ENCODE measurements at places on chromosomes 6 and 20.

DNA sequence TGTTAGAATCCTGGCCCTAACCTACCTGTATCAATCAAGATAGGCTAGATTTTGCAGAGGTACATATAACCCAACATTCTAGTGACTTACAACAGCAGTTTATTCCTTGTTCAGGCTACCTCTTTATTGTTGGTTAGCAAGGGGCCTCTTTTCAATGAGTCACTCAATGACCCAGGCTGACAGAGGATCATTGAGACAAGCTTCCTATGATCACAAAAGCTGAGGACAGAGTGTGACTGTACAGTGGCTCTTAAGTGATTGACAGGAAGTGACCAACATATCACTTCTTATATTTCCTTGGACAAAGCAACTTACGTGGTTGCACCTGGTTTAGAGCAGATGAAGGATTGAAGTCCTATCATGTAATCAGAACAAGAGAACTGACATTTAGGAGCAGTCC is 740.9 kb downstream of the FRK start:
- no peak for DNase-seq

- DNase-seq: no peak
These were observed 140.2 kb upstream of the MMS22L start for GRCh38 chr6:97423190-97423589.

- DNase-seq: no peak
These were observed 45.3 kb downstream of the JARID2 start for GRCh38 chr6:15290962-15291704.

- no peak for DNase-seq
These were observed 64.9 kb upstream of the HMGCLL1 start for GRCh38 chr6:55643861-55644260.

- DNase-seq: no peak
These were observed 50.7 kb upstream of the SIRPA start for GRCh38 chr20:1844325-1845162.

GRCh38 chr20:46306743-46307138 is 1.6 kb downstream of the CDH22 start:
- DNase-seq: no peak

DNA sequence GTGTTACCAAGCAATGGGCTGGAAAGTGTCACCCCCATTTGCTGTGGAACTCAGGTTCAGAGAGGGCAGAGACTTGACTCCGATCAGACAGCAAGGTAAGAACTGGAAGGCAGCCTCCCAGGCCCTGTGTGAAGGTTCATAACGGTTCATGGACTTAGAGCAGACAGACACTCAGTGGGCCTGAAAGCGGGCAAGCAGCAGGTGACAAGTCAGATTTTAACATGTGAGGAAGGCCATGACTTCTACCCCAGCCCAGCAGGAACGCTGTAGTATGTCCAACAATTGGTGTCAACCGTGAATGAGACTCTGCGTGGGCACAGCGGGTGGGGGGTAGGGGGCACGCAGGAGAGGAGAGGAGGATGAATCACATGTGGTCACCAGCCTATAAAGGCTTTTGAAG is 217.6 kb upstream of the SNX9 start:
- DNase-seq: no peak

- DNase-seq: no peak
These were observed 427.1 kb upstream of the NOX3 start for GRCh38 chr6:155882527-155883333.

- DNase-seq: no peak
These were observed 183.9 kb downstream of the DLL1 start for GRCh38 chr6:170106906-170107525.

DNA sequence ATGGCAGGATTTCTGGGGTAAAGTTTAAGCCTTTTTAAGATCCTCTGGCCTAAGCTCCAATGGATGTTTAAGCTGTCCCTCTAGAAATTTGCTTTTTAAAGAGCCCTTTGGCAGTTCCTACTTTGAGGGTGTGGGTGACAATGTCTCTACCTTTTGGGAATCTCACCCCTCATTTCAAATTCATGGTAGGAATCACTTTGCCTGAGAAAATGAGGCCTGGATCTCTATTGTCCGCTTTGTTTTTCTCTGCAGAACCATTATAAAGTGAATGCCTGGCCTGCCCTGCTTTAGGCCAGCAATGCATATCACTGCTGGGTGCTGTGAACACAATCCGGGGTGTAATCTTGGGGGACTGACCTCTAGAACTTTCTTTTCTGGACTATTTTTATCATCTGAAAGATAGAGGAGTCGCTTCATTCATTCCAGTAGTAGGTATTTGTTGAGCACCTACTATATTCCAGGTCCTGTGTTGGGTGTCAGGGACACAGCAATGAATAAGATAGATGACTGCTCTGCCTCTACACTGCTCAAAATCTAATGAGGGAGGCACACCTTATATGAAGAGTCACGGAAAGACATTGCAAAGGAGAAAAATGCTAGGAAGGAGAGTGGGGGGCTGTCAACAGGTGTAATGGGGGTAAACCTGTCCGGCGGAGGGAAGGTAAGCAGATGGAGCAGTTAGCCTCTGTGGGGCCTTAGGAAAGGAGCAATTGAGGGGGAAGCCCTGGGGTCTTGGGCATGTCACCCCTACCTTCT is 8.6 kb upstream of the COMMD7 start:
- no peak for DNase-seq

DNA sequence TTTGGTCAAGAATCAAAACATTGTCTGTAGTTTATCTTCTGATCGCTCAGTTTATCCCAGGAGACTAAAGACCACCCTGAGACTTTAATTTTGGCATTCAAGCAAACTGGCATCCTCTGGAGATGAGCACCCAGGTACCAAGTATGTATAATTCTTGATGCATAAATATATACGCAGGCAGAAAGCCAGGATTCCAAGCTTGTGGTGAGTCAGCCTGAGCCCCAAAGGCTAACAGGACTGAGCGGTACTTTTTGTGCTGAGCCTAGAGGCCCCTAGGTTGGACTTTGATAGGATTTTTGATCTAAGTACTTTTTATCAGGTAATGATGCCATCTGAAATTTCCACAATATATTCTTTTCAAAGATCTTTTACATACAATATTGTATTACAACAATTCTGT is 301.3 kb downstream of the TFAP2B start:
- DNase-seq: no peak

GRCh38 chr20:51319522-51319921 is 223.0 kb downstream of the NFATC2 start:
- DNase-seq: no peak

DNA sequence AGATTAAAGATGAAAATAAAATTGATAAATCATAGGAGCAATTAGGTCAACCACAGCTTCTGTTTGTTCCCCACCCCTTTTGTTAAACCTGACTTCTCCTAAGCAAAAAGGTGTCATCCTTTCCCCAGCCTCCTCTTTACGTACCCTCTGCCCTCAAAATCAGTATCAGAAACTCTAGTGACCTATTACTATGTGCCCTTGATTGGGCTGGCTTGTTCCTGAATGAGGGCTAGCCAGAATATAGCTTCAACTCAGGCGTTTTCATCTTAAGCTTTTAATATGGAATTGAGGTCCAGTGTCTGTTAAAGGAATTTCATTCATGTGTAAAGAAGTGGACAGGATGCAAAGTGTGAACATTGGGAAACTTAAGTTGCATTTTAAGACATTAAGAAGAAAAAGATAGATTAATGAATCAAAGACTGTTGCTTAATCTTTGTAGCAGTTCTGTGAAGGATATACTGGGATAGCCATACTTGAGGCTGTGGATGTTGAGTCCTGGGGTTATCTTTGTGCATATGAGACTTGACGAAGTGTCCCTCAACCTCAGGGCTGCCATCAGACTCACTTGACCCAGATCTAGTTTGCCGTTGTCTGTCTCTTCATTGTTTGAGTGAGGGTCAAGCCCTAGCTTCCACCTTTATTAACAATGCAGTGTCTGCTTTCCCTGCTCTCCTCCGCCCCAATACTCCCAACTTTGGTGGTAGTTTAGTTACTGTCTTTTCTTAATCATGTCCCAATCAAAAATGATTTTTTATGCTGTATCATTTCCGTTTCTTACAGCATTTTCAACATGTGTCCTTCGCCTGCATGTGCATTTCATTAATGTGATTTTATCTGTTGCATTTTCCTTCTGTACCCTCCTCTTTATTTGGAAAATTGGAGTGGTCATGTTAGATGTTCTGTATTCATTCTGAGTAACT is 1.9 kb downstream of the TBPL1 start:
- no peak for DNase-seq

- DNase-seq: no peak
These were observed 499.1 kb downstream of the CD83 start for GRCh38 chr6:14616656-14617055.

DNA sequence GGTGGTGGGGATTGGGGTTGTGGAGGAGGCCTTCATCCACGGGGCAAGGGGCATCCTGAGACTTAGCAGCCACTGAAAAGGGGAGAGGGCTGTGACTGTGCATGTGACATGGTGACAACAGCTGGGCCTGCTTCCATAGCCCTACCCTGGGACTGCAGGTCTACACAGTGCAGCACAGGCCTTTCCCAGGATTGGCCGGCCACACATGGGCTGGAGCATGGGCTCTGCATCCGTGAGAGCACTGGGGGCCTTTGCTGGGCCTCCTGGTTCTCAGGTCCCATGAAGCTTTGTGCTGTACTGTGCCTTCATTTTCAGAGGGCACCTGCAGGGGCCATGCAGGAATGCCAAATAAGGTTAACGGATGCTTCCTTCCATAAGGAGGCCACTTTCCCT is 56.0 kb downstream of the ZDHHC14 start:
- no peak for DNase-seq

GRCh38 chr6:20377623-20378265 is 23.9 kb upstream of the E2F3 start:
- DNase-seq: no peak

GRCh38 chr6:47034926-47035325 is 7.2 kb downstream of the ADGRF1 start:
- no peak for DNase-seq

DNA sequence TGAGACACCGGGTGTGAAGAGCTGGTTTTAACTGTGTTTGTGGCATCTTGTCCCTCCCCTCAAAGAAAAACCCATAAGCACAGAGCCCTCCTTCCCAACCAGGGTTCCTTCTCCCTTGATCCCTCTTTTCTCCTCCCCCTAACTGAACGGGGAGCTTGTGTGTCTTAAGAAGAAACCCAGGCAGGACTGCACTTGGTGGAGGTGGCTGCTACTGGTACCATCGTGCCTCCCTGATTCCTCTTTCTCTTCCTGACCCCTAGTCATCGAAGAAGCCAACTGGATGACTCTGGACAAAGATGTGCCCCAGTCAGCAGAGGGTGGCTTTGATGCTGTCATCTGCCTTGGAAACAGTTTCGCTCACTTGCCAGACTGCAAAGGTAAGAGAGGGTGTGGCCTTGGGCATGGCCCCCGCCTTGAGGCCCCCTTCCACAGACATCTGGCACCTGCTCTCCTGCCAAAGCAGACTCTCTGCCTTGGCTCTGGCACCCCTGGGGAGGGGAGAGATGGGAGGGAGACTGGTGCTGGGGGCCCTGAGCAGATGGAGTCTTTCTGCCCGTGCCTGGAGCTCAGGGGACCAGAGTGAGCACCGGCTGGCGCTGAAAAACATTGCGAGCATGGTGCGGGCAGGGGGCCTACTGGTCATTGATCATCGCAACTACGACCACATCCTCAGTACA is 2.1 kb downstream of the GNMT start:
- DNase-seq: no peak

DNA sequence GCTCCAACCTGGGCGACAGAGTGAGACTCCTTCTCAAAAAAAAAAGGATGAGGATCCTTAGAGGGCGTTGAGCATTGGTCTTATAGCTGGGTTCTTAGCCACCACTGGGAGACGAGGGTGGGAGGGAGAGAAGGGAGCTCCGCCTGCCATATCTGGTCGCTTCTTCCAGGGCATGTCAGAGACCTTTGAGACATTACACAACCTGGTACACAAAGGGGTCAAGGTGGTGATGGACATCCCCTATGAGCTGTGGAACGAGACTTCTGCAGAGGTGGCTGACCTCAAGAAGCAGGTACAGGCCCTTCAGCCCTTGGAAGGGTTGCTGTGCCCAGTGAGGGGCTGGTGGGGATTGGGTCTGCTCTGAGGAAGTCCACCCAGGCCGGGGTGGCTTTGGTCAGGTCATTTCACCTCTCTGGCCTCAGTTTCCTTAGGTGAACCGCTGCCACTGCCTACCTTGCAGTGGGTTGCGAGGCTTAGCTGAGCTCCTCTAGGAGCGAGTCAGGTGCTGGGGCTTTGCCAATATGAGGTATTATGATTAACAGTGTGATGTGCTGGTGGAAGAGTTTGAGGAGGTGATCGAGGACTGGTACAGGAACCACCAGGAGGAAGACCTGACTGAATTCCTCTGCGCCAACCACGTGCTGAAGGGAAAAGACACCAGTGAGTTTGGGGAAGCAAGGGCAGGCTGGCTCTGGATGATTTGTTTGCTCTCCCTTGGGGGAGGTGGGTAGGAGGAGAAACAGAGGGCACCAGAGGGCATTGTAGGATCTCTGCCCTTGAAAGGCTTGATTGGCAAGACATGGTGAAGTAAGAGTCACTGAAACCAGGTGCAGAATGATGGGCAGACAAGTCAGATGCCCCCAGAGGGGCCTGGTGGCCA is 8.5 kb downstream of the CNPY3 start:
- DNase-seq: no peak

- no peak for DNase-seq
These were observed 457.3 kb upstream of the SULF2 start for GRCh38 chr20:48242623-48243022.

DNA sequence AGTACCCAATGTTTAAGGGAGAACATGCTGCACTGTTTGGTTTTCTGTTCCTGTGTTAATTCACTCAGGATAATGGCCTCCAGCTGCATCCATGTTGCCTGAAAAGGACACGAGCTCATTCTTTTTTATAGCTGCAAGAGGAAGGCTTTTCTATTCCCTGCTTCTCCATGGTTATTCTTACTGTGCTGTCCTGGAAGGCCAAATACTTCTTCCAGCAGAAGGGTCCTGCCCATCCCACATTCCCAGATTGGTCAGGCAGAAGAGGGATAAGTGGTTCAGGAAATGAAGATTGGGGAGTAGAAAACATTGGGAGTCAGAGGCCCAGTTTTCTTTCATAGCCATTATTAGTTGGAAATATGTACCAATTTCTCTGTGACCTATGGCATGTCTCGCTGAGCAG is 122.4 kb downstream of the TCP11 start:
- DNase-seq: no peak

DNA sequence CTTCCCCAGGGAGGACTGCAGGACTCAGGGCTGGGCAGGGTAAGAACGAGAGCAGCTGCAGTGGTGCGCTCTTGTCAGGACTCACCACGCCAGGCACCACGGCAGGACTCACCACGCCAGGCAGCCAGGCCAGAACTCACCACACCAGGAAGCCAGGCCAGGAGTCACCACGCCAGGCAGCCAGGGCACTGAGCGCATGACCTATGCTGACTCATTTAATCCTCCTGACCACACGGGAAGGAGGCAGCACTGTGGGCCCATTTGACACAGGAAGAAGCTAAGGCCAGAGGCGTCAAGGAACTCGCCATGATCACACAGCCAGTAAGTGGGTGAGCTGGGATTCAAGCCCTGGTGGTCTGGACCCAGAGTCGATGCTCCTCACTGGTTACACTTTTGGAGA is 189.3 kb downstream of the PREX1 start:
- DNase-seq: no peak

- no peak for DNase-seq
These were observed 13.8 kb downstream of the FOXQ1 start for GRCh38 chr6:1325461-1326309.

GRCh38 chr6:79821859-79822258 is 125.5 kb downstream of the ELOVL4 start:
- no peak for DNase-seq

GRCh38 chr6:46556053-46556452 is 64.8 kb upstream of the RCAN2 start:
- no peak for DNase-seq
